Tongue (tissue), 3 donors: ENCODE measurements at places on chromosomes 12 and 14. TPM values are rescaled to one million over a fixed set of nuclear protein-coding genes. Genes with fewer than 3 reads are reported as not detected.

GRCh38 chr12:122813310-122813713, 21.9 kb upstream of the HIP1R start:
- no peak for DNase-seq

DNA sequence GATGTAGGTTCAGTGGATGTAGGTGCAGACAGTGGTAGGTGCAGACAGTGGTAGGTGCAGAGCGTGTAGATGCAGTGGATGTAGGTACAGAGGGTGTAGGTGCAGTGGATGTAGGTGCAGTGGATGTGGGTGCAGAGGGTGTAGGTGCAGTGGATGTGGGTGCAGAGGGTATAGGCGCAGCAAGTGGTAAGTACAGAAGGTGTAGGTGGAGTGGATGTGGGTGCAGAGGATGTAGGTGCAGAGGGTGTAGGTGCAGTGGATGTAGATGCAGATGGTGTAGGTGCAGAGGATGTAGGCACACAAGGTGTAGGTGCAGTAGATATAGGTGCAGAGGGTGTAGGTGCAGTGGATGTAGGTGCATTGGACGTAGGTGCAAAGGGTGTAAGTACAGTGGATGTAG, 86.0 kb downstream of the HECTD4 start:
- no peak for DNase-seq

- DNase-seq, result peak; percentile 67
Measured at GRCh38 chr14:45135156-45135555, 574 bp upstream of the FANCM start.

- DNase-seq, result peak; percentile 70
Measured at GRCh38 chr12:64404470-64405256, 471 bp downstream of the XPOT start.

- DNase-seq, result no peak
Measured at GRCh38 chr14:88482524-88482923, 72.3 kb downstream of the PTPN21 start.

DNA sequence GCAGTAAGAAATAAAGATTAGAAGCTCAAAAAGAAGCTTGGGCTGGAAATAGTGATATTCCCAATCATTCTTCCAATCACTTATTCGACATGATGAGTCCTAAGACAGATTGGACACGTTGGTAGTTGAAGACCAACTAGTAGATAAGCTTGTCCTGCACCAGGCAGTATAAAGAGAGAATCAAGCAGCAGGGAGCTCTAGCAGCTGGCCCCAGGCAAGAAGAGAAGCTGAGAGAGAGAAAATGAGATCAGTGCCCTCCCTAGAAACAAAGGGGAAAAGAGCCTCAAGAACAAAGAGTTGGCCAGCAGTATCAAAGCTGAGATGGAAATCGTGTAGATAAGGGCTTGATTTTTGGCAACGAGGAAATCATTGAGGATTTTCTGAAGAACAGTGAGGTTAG, 20.6 kb downstream of the RASSF8 start:
- no peak for DNase-seq

DNA sequence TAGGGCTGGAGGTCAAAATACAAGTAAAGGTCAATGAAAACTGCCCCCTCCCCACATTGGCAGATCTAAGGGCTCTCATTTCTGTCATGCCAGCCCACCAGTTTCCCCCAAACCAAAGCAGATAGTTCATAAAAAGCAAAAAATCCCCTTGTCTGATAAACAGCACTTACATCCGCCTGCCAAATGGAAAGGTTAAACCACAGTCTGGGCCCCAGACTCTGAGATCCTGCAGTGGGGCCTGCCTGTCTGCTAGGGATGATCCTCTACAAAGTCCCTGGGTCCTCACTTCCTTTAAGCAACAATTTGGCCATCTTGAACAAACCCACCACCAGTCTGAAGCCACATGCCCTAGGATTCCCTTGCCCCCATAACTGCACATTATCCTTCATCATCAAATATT, 9.7 kb upstream of the RPS26 start:
- no peak for DNase-seq

- DNase-seq, result no peak
Measured at GRCh38 chr12:102535306-102535705, 54.9 kb upstream of the IGF1 start.

GRCh38 chr14:69997849-69998248, 118.6 kb downstream of the SMOC1 start:
- no peak for DNase-seq

Gene SLC5A8
- 0.41 TPM for total RNA-seq

Gene HOXC13
- not detected for total RNA-seq

Gene A2ML1
- total RNA-seq, result 44.0 TPM

Gene RAD51AP1
- 18.3 TPM for total RNA-seq
